Bronchial epithelial cell (primary cell): ENCODE measurements at places on chromosomes 1 and 21.

GRCh38 chr1:34867415-34867814, 7.9 kb upstream of the SMIM12 start:
- DNase-seq = no peak

DNA sequence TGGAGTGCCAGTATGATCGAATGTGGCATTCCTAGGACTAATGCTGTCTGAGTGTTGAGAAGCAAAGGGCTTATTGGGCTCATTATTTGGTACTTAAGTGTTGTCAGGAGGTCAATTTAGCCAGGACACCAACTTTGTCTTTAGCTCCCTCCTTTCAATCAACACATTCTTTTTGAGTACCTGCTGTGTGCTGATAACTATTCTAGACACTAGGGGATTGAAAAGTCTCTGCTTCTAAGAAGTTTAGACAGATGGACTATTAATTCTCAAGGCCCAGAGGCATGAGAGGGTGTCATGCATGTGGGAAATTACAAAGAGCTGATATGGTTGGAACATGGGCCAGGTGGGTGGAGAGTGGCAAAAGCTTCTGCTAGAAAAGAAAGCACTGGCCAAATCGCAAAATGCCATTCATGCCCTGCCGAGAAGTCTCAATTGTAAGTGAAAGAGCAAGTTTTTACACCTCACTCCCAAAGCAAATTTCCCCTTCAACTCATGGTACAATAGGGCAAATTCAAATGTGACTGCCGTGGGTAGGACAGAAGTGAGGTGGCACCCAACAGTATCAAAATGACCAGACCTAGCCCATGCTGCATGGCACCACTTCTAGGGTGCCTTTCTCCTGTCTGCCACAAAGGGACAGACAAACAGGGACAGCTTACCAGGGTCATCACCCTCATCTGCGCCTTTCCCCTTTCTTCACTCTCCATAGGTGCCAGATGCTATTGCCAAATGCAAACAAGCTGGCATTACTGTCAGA, 53.6 kb upstream of the LAX1 start:
- no peak for DNase-seq

DNA sequence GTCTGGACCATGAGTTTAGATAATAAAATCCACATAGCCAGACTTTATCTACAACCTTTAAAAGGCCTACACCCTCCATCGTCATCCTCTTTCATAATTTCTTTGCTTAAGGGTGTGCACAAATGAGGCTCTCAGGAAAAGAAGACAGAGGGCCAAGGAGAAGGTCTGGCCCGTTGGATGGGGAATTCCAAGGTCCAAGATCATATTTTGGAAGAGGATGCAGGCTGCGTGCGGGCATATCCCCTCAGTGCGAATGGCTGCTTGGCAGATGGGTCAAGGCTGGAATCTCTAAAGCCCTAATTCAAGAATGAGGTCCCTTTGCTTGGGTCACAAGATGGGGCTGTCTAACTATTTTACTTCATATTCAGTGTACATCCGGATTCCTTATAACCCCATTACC, 782.2 kb upstream of the NCAM2 start:
- no peak for DNase-seq

DNA sequence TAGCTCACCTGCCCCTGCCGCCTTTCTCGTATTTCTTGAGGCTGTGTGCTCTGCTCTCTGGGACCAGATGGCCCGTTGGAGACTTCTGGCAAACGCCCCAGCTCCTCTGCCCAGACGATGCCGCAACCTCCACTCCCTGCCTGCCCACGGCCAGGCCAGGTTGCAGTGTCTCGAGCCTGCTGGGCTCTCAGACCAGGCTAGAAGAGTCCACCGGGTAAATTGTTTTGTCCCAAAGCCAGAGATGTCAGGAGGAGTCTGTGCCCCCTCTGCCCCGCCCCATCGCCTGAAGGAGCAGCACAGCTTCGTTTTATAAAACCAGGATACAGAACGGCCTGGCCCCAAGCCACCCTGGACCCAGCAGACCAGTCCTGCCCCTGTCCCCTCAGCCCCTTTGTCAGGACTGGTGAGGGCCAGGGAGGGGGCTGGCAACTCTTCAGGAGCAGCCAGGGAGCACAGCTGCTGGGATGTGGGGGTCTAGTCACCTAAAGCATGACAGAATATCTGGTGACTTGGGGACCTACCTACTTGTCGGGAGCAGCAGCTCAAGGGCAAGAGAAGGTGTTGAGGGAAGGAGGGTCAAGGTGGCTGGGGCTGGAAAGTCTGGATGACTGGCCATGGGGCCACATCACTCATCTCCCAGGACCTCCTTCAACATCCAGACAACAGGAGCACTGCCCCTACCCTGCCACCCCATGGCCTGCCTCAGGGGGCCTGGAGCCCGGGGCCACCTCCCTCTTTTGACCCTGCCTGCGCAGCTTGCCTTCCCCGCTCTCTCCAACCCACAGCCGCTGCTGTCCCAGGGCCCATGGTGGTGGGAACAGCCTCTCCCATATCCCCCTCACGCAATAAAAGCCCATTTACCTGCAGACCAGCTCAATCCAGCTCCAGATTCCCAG, 33.9 kb upstream of the LBR start:
- no peak for DNase-seq
